Spinal cord (tissue), 10 donors: ENCODE measurements at places on chromosomes 6 and 20. TPM values are rescaled to one million over a fixed set of nuclear protein-coding genes. Genes with fewer than 3 reads are reported as not detected.

Gene BTN3A1
- polyA plus RNA-seq = 24.1 TPM

DNA sequence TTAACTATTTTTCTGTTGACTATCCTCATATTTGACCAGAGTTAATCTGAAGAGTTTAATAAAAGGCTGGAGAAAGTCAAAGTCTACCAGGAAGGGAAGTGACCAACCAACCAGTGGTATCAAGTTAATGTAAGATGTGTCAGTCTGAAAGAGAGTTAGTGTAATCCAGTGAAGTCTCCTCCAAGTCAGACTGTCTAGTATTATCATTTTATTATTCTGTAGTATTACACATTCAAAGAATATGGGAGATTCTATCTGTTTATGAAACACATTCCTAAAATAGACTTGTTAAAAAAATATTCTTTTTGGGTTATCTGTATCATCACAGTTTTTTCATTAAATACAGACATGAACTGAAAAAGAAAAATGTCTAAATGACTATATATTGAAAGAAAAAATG, 194.4 kb downstream of the BTBD9 start:
- DNase-seq = no peak

DNA sequence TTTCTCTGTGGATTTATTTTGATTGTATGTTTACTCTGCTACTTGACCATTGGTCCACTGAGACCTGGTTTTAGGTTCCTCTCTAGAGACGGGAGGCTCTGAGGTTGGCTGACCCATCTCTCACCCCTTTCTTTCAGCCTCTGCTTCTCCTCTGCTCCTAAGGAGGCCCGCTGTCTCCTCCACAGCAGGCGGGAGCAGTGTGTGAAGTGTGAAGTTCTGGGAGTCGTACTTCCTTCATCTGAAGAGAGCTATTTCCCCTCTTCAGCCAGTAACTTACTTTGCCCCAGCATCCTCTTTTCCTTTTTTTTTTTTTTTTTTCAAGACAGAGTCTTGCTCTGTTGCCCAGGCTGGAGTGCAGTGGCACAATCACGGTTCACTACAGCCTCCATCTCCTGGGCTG, 21.1 kb downstream of the PDRG1 start:
- no peak for DNase-seq

DNA sequence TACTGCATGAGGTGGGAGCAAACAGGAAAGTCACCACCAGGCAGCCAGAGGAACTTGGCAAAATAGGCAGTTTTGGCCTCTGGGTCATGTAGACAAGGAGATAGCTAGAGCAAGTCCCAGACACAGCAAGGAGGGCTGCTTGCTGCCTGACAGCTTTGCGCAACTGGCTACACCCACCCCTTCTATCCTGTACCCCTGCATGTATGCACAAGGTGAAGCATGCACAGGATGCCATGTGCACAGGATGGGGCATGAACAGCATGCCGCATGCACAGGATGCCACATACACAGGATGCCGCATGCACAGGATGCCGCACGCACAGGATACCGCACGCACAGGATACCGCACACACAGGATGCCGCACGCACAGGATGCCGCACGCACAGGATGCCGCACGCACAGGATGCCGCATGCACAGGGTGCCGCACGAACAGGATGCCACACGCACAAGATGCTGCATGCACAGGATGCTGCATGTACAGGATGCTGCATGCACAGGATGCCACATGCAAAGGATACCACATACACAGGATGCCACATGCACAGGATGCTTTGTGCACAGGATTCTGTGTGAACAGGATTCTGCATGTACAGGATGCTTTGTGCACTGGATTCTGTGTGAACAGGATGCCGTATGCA, 104.9 kb upstream of the IYD start:
- DNase-seq = no peak

GRCh38 chr6:9138936-9139335, 703.6 kb upstream of the SLC35B3 start:
- no peak for DNase-seq
